Stromal cell of bone marrow (primary cell): ENCODE measurements at places on chromosomes 5 and 9.

DNA sequence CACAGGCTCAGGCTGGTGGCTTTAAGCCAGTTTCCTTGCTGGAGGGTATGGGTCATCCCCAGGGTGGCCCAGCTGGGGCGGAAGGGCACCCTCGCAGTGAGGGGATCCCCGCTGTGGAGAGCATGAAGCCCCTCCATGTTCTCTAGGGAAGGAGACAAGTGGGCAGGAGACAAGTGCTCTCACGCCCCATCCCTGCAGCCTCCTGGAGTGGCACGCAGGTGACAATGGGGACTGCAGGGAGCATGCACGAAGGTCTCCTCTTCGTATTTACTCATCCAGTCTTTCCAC, 83.3 kb downstream of the GTF3C4 start:
- no peak for DNase-seq

DNA sequence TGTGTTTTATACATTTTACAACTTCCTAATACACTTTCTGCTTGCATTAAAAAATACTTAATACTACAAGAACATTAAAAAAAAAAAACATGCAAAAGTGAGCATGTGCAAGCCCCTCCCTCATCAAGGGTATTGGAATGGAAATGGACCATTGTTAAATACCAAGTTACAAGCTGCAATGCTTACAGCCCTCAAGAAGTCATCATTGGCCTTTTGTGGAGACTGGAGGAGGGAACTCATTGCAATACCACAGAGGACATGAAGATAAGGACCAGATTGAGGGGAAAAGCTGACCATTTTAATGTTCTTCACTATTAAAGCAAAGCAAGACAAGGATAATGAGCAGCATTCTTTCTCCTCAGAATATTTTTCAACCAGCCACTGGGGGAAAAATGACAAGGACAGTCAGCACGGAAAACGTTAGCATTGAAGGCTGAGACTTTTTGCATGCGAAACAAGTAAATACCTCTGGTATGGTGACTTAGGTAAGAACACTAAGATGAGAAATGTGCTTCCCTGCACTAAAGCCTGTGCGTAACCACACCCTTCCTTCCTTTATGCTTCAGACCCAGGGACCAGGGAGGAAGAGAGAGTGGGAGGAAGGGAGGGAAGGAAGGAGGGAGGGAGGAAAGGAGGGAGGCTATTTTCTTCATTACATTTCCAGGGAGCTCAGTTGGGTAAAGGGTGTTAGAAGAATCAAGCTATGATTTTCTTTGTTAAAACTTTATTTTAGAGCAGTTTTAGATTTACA, 141.1 kb upstream of the RAPGEF1 start:
- no peak for DNase-seq

GRCh38 chr9:135141183-135141774, 53.8 kb downstream of the OLFM1 start:
- DNase-seq = no peak

- DNase-seq = no peak
Observed at GRCh38 chr5:133337795-133338445, 274.4 kb downstream of the FSTL4 start.

DNA sequence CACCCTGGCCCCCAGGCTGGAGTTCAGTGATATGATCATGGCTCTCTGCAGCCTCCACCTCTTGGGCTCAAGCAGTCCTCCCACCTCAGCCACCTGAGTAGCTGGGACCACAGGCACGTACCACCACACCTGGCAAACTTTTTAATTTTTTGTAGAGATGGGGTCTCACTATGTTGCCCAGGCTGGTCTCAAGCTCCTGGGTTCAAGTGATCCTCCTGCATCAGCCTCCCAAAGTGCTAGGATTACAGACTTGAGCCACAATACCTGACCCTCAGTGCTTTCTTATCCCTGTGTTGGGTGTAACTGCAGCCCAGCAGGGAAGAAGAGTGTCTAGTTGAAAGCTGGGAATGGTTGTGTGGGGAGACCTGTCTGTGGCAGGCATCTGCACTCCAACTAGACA, 10.9 kb downstream of the PTPA start:
- DNase-seq = no peak

GRCh38 chr5:10216107-10216506, 33.6 kb downstream of the ATPSCKMT start:
- no peak for DNase-seq

GRCh38 chr5:116370149-116370548, 204.5 kb downstream of the SEMA6A start:
- DNase-seq = no peak

- no peak for DNase-seq
Observed at GRCh38 chr5:14640765-14641164, 23.8 kb upstream of the OTULIN start.

GRCh38 chr9:13629067-13629466, 349.6 kb upstream of the MPDZ start:
- no peak for DNase-seq

DNA sequence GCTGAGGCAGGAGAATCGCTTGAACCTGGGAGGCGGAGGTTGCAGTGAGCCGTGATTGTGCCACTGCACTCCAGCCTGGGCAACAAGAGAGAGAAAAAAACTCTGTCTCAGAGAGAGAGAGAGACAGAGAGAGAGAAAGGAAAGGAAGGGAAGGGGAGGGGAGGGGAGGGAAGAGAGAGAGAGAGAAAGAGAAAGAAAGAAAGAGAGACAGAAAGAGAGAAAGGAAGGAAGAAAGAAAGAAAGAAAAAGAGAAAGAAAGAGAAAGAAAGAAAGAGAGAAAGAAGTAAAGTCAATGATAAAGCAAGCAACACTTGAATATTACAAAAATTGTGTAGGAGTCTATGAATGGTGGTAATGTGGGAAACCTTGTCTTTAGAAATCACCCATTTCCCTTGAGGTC, 133.6 kb upstream of the MSX2 start:
- DNase-seq = no peak

GRCh38 chr9:18923167-18923566, 109.8 kb downstream of the SAXO1 start:
- DNase-seq = no peak
